Spinal cord (tissue), 10 donors: ENCODE measurements at places on chromosomes 2 and 18. TPM values are rescaled to one million over a fixed set of nuclear protein-coding genes. Genes with fewer than 3 reads are reported as not detected.

The PARD6G gene
- 17.6 TPM for polyA plus RNA-seq

The ASPRV1 gene
- polyA plus RNA-seq, result 7.7 TPM

The ZNF532 gene
- polyA plus RNA-seq, result 147 TPM

The FOXD4L1 gene
- polyA plus RNA-seq, result 1.6 TPM

The CNGA3 gene
- 15.2 TPM for polyA plus RNA-seq

The KCTD1 gene
- 46.7 TPM for polyA plus RNA-seq

The FBXO15 gene
- polyA plus RNA-seq, result 5.7 TPM

The GBX2 gene
- 10.8 TPM for polyA plus RNA-seq

The PSD4 gene
- polyA plus RNA-seq, result 5.3 TPM

The ABHD1 gene
- polyA plus RNA-seq, result 2.9 TPM

The HK2 gene
- polyA plus RNA-seq, result 7.8 TPM

The CXCR1 gene
- not detected for polyA plus RNA-seq

The ANKRD53 gene
- 6.8 TPM for polyA plus RNA-seq

The ANKRD44 gene
- polyA plus RNA-seq, result 25.9 TPM

The SH3BP4 gene
- 26.2 TPM for polyA plus RNA-seq

The PROM2 gene
- 5.9 TPM for polyA plus RNA-seq

The CYRIA gene
- 36.0 TPM for polyA plus RNA-seq

The PSTPIP2 gene
- 4.0 TPM for polyA plus RNA-seq

The DCDC2C gene
- polyA plus RNA-seq, result 0.73 TPM

The SFTPB gene
- polyA plus RNA-seq, result 0.12 TPM

The STK39 gene
- 64.0 TPM for polyA plus RNA-seq

The FBXO41 gene
- 47.4 TPM for polyA plus RNA-seq

The PLCD4 gene
- polyA plus RNA-seq, result 7.0 TPM

The RGPD3 gene
- 0.35 TPM for polyA plus RNA-seq

The PCGF1 gene
- 16.9 TPM for polyA plus RNA-seq

The KLHL41 gene
- polyA plus RNA-seq, result 2.5 TPM

The IL36RN gene
- polyA plus RNA-seq, result not detected

The AFF3 gene
- polyA plus RNA-seq, result 31.5 TPM

The HOXD11 gene
- 0.39 TPM for polyA plus RNA-seq

The VWC2L gene
- 5.6 TPM for polyA plus RNA-seq

The CYP27A1 gene
- 10.3 TPM for polyA plus RNA-seq

The TYMS gene
- 70.3 TPM for polyA plus RNA-seq

The DSG1 gene
- not detected for polyA plus RNA-seq

The OSBPL6 gene
- 17.5 TPM for polyA plus RNA-seq

The SLC23A3 gene
- 0.17 TPM for polyA plus RNA-seq

The PRR30 gene
- polyA plus RNA-seq, result not detected

The ACMSD gene
- polyA plus RNA-seq, result 1.1 TPM

The POTEI gene
- polyA plus RNA-seq, result 1.1 TPM

The AKAIN1 gene
- polyA plus RNA-seq, result 2.8 TPM

The INSIG2 gene
- polyA plus RNA-seq, result 29.5 TPM

The C2orf80 gene
- polyA plus RNA-seq, result 35.4 TPM

The AMER3 gene
- polyA plus RNA-seq, result 11.0 TPM

The MARCHF4 gene
- polyA plus RNA-seq, result 40.1 TPM

The RESP18 gene
- 7.0 TPM for polyA plus RNA-seq

The MAIP1 gene
- 27.8 TPM for polyA plus RNA-seq

The DDX18 gene
- 41.2 TPM for polyA plus RNA-seq
